Progenitor cell of endocrine pancreas (in vitro differentiated cells): ENCODE measurements at places on chromosomes 2 and 18. TPM values are rescaled to one million over a fixed set of nuclear protein-coding genes. Genes with fewer than 3 reads are reported as not detected.

Gene AP1S3
- total RNA-seq: 11.5 and 12.7 TPM in 2 replicates

Gene ITPRIPL1
- 6.1 and 6.9 TPM in 2 replicates for total RNA-seq

Gene NCOA1
- 30.3 and 32.3 TPM in 2 replicates for total RNA-seq

Gene CABLES1
- 4.2 and 4.8 TPM in 2 replicates for total RNA-seq

Gene ODC1
- 252 and 273 TPM in 2 replicates for total RNA-seq

Gene COL4A4
- 0.41 and 0.44 TPM in 2 replicates for total RNA-seq

Gene DNER
- 0.91 TPM in 2 replicates for total RNA-seq

Gene ACVR1C
- 2.4 TPM in 2 replicates for total RNA-seq

Gene GCKR
- total RNA-seq: 2.0 and 2.8 TPM in 2 replicates

Gene RAB6D
- 0.31 and 0.67 TPM in 2 replicates for total RNA-seq

Gene GMCL1
- total RNA-seq: 33.1 and 39.2 TPM in 2 replicates
